ENCODE measurements at places on chromosomes 7 and 10.

- no peak for DNase-seq
Measured at GRCh38 chr7:98178321-98178720, 32.9 kb upstream of the BHLHA15 start.

- DNase-seq, result peak; percentile 29
Measured at GRCh38 chr7:12031638-12032037, 179.5 kb upstream of the TMEM106B start.

GRCh38 chr7:107075863-107076574 is 31.5 kb downstream of the PRKAR2B start:
- DNase-seq, result no peak

GRCh38 chr7:26477381-26477990 is 185.8 kb downstream of the SNX10 start:
- DNase-seq, result no peak

GRCh38 chr7:19984231-19984632 is 210.8 kb upstream of the TMEM196 start:
- no peak for DNase-seq

DNA sequence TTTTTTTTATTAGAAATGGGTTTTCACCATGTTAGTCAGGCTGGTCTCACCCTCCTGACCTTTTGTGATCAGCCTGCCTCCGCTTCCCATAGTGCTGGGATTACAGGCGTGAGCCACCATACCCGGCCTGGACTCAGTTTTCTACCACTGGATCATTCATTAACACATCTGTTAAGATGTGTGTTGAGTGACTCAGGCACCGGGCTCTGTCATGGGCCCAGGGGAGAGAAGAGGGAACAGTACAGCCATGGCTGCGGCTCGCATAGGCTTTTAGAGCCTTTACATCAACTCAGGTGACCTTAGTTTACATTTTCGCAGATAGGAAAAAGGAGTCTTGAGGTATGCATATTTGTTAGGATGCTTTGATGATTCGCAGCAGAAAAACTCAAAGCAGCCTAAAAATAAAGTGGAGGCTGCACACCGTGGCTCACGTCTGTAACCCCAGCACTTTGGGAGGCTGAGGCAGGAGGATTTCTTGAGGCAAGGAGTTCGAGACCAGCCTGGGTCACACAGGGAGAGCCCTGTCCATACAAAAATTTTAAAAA is 3.1 kb upstream of the ARPC1B start:
- peak; percentile 21 for DNase-seq

- no peak for DNase-seq
Measured at GRCh38 chr7:2635810-2636701, 4.3 kb downstream of the TTYH3 start.

DNA sequence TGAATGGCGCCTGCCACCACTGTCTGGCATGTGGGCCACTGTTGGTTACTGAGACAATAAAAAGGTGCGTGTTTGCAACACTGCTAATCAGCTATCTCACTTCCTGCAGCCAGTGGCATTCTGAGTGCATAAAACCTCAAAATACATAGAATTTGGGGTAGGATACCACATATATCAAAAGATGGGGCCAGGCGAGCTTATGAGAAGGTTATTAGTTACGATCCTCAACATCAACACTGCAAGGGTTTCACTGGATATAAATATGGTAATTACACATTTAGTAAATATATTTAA is 200.2 kb downstream of the WDR37 start:
- DNase-seq, result no peak

DNA sequence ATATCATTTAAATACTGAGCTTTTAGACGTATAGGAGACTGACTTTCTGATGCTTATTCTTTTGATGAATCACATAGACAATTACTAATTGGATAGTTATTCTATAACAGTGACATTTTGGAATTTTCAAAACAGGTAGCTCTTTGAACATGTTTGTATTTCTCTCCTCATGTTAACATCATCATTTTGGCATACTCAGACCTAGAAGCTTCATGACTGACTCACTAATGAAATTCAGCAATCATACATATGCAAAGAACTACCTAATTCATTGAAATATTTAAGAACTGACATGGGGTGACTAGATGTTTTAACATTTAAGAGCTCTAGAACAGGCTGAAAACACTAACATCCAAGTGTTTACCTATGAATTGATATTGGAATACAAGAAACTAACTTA is 192.3 kb downstream of the VTI1A start:
- peak; percentile 64 for DNase-seq

DNA sequence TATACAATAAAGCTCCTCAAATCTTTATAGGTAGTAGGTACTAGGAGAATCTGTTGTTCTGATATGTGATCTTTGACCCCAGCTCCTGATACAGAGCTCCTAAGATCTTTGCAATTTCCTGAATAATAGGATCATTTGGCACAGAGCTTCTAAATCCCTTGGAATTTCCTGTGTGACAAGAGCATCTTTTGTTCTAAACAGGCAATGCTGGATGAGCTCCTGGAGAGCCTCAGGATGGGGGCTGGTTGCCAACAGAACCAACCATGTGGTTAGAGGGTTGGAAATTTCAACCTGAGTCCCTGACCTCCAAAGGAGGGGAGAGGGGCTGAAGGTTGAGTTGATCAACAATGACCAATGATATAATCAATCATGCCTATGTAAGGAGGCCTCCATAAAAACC is 629.0 kb downstream of the CCSER2 start:
- DNase-seq, result no peak

DNA sequence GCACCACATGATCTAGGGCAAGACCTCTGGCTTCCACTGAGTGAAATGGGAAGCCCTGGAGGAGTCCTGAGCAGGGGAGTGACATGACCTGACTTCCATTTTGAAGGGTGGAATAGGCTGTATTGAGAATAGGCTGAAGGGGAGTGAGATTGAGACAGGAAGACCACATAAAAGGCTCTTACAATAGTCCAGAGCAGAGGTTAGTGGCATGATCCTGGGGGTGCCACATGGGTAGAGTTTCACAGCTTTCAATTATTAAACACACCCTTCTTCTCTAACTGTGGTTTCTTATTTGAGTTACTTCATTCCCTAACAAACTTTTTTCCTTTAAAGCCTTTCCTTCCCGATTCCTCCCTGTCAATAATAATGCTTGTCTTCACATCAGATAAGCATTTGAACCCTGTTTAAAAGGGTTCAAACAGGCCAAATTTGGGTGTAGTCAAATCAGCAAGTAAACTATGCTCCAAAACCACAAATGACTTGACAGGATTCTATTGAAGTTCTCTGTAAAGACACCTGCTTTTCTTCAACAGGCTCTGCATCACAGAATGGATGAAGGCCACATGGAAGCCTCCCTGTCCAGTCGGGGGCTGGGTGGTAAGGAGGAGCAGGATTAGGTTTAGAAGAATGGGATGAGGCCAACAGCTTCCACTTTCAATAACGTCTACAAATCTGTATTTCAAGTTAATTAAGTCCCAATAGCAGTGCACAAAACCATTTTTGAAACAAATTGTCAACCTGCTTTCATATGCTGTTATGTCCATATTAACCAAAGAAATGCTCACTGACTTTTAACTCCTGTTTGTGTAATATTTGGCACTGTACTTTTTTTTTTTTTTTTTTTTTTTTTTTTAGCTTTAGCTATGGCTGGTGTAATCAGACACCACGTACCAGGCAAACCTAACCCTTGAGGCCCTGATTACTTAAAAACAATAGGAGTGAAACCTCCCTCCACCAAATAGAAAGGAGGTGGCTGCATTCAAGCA is 131.9 kb downstream of the NRCAM start:
- DNase-seq, result no peak

DNA sequence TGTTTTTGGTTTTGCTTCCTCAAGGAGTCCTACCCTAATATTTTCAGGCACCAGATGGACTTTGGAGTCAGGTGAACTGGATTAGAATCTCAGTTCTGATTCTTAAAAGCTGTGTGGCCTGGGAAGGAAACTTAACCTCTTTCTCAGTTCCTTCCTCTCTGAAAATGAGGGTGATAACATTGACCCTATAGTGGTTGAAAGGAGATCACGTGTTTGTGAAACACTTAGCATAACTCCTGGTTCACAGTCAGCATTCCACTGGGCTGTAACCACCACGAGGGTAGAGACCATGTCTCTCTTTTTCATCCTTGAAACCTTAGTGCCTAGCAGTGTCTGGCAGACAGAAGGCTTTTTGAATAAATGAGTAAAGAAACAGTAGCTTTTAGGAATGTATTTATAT is 16.7 kb downstream of the LSMEM1 start:
- DNase-seq, result no peak

DNA sequence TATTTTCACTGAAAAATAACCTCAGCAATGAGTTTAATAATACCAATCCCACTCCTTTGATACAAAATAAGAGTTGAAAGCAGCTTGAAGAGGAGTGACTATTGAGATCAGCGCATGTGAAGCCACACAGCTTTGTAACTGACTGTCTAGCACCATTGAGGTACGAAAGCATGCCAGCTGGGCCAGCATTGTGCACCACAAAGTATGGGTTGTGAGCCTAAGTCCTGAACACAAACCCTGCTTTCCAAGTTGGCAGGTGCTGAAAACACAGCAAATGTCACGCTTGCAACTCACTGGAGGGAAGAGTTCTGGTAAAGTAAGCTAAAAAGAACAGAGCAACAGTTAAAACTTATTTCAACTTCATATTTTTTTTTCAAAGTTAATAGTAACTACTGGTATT is 4.0 kb upstream of the FAM53B start:
- peak; percentile 16 for DNase-seq

DNA sequence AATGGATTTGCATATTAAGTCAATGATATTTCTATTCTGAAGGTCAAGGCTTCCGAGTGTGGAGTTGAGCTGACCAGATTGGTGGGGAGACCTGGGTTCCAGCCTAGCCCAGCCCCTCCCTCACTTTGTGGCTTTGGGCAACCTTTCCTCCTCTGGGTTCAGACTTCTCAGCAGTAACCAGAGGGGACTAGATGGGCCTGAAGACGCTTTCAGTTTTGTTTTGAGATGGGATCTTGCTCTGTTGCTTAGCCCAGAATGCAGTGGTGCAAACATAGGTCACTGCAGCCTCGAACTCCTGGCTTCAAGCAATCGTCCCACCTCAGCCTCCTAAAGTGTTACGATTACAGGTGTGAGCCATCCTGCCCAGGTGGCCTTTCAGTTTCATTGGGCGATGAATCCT is 68.1 kb upstream of the LEP start:
- DNase-seq, result no peak

DNA sequence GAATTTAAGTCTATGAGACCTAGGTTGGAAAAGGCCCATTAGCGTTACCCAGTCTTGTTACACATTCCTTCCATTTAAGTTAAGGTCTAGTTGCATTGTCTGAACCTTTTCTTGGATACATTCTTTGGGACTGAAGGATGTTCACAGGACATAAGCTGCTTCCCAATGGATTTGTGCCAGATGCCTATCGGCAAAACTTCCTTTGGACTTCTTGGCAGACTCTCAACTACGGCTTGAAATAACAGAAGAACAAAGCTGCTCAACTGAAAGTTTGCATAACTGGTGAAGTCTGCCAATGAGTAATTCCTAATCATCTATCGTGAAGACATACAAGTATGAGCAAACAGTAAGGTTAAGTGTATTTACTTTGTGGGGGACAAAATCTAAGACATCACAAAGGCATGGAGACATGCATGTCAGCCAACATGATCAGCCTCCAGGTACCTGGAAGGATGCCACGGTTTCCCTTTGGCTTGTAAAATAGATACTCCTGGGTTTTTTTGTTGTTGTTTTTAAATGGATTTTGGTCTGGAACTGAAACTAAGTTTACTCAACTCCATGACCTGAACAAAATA is 35.4 kb downstream of the MALSU1 start:
- DNase-seq, result peak; percentile 95

- DNase-seq, result peak; percentile 72
Measured at GRCh38 chr7:39754326-39755120, 131.2 kb downstream of the RALA start.

GRCh38 chr10:97852840-97853405 is 3.3 kb downstream of the GOLGA7B start:
- no peak for DNase-seq

DNA sequence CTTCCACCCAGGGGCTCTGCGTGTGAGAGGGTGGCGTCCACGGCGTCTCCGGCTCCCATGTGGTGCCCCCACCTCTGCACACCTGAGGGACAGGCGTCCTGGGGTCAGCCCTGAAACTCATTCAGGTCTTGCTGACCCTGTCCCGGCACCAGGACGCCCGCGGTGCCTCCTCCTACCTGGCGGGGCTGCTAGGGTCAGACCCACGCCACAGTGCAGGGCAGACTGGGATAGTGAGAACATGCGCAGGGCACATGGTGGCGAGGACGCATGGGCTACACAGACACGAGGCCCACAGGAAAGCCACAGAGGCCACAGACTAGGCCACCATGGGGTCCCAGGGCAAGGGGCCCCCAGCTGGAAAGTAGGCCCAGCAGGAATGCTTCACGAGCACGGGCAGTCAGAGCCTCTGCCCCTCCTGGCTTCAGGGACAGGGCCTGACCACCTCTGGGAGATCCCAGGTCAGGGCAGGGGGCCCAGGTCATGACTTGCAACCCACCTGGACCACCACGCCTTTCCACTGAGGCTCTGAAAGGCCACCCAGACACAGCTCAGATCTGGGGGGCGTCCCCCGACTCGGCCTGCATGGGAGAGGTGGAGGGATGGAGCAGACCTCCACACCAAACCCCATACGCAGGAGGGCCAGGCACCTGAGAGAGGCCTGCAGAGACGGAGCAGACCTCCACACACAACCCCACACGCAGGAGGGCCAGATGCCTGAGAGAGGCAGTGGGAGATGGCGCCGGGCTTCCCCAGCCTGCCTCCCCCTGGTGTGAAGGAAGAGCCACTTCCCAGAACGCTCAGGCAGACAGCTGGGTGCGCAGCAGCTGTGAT is 188.6 kb downstream of the ELFN1 start:
- no peak for DNase-seq

- no peak for DNase-seq
Measured at GRCh38 chr10:30537586-30537985, 92.0 kb downstream of the LYZL2 start.

DNA sequence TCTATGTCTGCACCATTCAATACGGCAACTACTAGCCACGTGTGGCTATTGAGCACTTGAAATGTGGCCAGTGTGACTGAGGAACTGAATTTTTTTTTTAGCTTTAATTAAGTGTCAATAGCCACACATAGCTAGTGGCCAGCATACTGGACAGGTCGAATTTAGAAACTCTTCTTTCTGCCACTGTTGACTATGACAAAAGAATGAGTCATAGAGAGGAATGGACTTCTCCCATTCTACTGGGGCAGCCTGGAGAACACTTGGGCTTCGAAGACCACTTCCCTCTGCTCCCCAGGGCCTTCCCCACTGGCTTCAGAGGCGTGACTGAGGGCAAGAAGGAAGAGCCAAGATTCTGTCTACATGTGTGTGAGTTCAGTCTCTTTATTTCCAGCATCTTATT is 137.5 kb downstream of the SNX10 start:
- DNase-seq, result peak; percentile 14

DNA sequence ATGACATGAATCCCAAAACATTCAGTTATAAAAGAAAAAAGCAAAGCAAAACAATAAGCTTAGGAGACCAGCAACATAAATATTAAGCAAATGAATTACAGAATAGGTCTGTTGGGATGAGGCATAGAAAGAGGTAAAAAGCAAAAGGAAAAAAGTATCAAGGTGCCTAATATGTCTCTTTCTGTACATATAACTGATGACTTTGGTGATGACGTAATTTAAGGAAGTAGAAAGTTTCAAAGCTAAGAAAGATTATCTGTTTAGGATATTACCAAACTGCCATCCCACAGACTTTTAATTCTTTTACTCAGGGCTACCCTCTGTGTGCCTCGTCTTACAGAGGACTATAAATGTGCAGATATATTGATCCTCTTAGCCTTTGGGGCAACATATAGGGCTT is 1066.5 kb downstream of the SORCS3 start:
- DNase-seq, result no peak
